ENCODE measurements at places on chromosomes 6 and 20.

DNA sequence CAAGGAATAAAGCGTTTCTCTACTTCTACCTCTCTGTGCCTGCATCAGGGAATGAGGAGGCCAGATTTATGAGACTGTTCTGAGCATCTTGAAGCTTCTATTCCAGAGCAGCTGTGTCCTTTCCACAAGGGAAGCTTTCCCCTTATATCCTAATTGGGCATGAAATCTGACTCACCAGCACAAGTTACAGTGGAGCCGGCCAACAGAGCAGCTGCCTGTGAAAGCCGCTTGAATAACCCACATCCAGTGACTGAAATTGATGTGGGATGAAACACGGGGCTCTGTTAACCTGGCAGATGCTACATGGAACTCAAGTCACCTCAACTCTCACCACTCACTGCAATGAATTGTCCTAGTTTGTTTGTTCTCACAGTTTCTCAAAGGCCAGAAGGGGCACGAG lies 400.3 kb downstream of the TFAP2A start:
- peak; percentile 79 for DNase-seq

DNA sequence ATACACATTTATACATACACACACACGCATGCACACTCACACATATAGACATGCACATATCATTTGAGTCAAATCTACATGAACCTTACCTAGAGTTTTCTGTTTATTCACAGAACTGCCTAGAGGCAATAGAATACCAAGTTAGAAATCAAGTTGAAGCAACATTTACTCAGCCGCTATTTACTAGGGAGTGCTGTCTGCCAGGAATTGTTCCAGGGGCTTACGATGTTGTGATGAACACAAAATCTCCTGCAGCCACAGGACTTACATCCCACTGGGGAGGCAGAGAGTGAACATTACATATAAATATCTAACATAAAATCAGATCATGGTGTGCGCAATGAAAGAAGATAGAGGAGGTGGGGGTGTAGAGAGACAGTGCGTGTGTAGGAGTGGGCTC lies 80.4 kb downstream of the GCLC start:
- DNase-seq, result no peak

GRCh38 chr6:148689168-148689567 lies 57.7 kb upstream of the UST start:
- DNase-seq, result no peak

DNA sequence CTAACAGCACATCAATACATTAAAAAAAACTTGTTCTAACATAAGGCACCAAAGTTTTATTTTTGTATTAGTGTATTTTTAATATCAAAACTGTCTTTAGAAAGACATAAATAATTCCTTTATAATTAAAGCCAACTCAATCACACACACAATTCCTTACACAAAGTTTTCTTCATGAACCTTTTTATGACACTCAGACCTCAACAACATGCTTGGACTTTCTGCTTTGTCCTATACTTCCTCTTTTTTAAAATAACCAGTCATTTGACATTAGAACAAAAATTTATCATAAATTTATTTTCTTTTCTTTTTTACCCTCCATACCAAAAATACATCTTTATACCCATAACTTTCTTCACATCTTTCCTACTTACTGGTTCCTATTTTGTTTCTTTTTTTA lies 292.0 kb upstream of the ARID1B start:
- no peak for DNase-seq

DNA sequence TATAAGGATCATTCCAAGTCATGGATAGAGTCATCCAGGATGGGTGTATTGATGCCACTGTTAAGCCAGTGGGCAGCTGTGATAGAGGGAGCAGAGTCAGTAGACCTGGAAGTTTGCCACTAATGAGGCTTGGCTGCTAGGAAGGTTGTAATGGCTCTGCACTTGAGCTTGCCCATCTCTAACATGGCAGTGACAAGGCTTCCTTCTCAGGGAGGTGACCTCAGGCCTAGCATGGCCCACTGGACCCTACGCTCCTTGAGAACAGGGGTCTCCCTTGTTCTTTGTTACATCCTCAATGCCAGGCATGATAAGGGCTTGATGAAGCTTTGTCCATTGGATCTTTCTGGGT lies 155.1 kb downstream of the CD83 start:
- DNase-seq, result no peak

GRCh38 chr20:61271312-61272231 lies 19.5 kb downstream of the CDH4 start:
- no peak for DNase-seq

DNA sequence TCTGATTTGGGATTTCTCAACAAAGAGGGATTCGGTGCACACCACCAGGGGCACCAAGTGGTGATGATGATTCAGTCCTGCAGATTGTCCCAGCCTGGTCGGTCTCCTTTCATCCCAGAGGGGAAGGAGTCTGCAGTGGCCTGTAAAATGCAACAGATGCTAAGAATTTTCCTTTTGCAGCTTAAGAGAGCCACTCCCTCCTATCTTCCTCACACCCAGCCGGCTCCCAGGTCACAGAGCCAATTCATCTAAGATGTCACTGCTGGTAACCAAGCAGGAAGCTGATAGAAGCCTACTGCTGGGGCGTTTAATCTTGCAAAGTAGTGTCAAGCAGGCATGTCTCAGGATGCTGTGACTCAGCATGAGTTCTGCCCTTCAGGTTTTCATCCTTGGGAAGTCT lies 203.8 kb upstream of the LRFN2 start:
- DNase-seq, result no peak

DNA sequence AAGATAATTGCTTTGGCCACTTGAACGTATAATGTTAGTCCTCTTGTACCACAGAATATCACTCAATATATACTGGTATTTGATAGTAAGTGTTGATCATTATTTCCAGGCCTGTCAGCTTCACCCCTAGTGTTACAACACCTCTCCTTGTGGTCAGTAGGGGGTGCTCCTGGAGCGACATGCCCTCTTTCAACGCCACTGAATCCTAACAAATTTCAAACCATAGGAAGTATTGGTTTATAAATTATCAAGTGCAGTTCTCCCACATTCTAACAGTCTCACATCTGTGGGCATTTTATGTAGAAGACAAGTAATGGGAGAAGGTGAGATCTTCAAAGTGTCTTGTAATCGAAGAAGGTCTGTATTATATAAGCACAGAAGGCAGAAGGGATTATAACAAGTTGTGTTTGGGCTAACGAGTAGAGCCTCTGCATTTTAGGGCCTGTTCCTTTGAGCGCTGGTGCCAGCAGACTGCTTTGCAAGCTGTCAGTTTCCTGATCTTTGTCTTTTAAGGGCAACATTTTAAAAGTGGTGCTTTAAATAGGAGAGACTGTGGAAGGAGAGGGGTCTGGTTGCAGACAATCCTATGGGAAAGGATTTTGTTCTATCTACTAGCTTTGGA lies 57.1 kb upstream of the CEP162 start:
- no peak for DNase-seq

DNA sequence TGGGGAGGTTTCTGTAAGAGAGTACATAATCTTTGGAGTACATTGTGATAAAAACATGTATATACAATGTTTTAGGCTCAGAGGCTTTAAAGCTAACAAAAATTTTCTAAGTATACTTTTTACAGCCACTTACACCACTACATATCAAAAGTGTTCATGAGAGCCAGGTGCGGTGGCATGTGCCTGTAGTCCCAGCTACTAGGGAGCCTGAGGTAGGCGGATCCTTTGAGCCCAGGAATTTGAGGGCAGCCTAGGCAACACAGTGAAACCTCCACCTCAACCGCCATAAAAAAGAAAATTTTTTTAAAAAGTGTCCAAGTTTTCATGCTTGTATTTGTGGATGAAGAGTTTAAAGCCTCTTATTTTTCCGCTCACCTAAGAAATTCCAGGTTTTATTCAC lies 22.5 kb downstream of the SNX3 start:
- DNase-seq, result no peak

GRCh38 chr6:80523010-80523409 lies 416.5 kb downstream of the BCKDHB start:
- no peak for DNase-seq

All from retinal pigment epithelial cell (primary cell).